Cerebellum (tissue), 4 donors: ENCODE measurements at places on chromosomes 5 and 9. TPM values are rescaled to one million over a fixed set of nuclear protein-coding genes. Genes with fewer than 3 reads are reported as not detected.

GRCh38 chr9:106886111-106887046, 23.4 kb downstream of the ZNF462 start:
- no peak for DNase-seq

DNA sequence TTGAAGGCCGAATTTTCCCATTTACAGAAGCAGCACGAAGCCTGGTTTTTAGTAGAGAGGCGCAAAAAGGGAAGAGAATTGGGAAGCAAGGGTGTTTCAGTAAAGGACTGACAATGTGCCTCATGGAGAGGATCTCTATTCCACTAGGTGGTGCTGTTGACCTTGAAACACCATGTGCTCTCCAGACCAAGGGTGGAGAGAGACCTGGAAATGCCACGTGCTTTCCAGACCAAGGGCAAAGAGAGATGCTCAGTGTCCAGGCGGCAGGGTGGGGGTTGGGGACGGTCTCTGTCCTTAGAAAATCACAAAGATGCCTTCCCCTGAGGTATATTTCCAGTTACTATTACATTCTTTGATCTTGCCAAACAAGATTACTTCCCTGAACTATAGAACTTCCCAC, 425.3 kb downstream of the CSNK1G3 start:
- no peak for DNase-seq

The TSLP gene
- not detected for total RNA-seq

The CER1 gene
- 1.2 TPM for total RNA-seq

DNA sequence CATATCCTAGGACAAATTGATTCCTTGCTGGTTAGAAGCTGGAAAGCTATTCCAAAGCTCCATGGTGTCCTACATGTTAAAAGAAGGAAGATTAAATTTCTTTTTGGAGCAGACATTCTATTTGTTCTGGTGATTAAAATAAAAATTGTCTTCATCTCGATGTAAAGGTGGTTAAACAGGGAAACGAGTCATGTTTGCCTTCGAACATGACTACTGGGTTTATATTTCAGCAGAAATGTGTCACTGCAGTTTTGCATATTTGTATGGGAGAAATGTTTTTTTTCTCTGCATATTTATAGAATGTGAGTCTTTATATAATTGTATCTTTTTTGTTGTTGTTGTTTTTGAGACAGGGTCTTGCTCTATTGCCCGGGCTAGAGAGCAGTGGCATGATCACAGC, 36.4 kb downstream of the ADAMTS12 start:
- DNase-seq: no peak

The LSM11 gene
- 61.5 TPM for total RNA-seq

GRCh38 chr5:61735531-61735930, 403.5 kb downstream of the ZSWIM6 start:
- no peak for DNase-seq

The PCDH1 gene
- 27.4 TPM for total RNA-seq

The PRR7 gene
- total RNA-seq: 5.9 TPM

The IDNK gene
- 3.3 TPM for total RNA-seq

DNA sequence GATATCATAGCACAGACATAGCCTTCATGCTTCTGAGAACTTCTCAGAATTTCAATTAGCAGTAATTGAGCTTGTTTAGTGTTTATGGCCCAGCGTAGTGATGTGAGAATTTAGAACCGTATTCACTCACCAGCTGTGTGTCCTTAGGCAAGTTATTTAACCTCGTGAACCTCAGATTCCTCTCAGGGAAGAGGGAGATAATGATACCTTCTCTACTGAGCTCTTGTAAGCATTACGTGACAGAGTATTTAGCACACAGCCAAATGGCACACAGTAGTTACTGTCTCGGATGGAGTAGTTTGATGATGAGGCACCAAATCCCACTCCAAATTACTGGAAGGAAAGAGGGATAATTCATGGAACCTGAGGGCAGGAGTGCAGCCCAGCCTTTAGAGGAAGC, 429.3 kb downstream of the CCDC171 start:
- DNase-seq: no peak

The NIPAL4 gene
- not detected for total RNA-seq

DNA sequence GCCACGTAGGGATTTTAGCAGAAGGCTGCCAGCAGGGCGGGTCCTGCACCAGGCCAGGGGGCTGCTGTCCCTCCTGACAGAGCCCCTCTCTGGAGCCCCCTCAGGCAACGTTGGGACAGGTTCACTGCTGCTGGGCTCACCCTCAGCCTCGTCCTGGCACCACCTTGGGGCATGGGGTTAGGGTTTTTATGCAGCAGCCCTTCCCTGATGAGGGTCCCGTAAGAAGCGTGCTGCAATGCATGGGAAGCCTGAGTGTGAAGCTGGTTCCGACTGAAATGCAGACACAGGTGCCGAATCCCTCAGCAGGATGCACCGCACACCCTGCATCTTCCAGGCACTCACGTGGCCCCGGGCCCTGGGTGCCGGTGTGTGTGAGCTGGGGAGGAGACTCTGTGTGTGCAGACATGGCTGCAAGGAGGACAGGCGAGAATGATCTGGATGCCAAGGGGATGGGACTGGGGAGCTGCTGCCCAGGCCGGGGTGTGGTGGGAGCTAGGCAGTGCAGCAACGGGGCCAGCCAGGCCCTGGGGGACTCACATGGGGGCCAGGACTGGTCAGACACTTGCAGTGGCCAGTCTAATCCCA, 27.1 kb downstream of the ZDHHC11B start:
- no peak for DNase-seq

DNA sequence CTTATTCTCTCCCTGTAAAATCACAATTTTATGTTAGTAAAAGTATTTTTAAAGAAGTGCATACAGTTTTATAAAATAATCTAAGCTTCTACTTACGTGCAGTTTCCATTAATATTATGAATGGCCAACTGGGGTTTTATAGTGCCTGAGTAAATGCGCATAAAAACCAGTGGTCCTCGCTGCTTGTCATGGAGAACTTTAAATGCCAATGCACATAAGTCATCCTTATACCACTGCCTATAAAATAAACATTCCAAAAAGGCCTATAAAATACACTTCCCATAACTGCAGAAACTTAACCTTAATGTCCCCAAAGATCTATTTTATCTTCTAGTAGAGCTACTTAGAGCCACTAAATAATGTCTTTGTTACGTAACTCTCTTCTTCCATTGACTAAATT, 28.5 kb downstream of the GFM2 start:
- no peak for DNase-seq

The CCDC171 gene
- 19.7 TPM for total RNA-seq

DNA sequence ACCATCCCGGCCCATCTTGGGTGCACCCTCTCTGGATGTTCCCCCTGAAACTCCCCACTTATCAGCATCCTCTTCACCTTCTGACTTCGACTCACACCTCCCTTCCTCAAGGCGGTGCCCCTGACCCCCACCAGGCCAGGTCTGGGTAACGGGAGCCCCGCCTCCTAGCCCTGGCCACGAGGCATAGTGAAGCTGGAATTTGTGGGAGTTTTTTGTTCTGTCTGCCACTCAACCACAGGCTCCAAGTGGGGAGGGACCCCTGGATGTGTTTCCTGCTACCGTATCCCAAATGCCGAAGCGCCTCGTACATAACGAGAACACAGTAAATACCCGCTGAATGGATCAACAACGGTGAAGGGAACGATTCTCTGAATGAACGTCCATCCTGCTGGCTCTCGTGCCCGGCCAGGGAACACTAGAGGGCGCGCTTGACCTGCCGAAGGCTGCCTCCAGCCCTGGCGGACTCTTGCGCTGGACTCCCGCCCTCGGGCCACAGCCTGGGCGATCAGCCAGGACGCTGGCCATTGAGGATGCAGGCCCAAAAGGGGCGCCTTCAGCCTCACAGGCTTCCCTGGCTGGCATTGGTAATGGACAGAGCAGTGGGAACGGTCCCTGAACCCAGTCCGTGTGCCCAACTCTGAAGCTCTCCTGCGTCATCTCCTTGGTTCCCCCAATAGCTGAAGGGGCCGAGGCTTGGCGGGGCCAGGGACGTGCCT, 47.3 kb upstream of the PHYKPL start:
- peak; percentile 94 for DNase-seq

DNA sequence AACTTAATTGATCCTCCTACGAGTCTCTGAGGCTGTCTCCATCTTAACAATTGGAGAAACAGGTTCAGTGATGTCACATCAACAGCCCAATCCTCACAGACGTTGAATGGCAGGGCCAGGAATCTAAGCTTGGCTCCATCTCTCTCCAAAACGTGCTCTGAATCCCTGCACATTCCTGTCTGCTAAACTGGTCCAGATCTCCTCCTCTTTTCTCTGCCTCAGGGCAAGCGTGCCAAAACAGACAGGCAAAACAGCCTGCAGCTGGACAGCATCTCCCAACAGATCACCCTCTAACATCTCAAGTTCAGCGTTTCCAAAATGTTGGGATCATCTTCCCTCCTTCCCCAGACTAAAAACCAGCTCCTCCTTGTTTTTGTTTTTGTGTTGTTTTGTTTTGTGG, 6.6 kb downstream of the FBP1 start:
- DNase-seq: no peak

- no peak for DNase-seq
Observed at GRCh38 chr5:167804512-167805220, 486.8 kb upstream of the WWC1 start.

- no peak for DNase-seq
Observed at GRCh38 chr5:93406971-93407401, 174.0 kb downstream of the NR2F1-AS1 start.

DNA sequence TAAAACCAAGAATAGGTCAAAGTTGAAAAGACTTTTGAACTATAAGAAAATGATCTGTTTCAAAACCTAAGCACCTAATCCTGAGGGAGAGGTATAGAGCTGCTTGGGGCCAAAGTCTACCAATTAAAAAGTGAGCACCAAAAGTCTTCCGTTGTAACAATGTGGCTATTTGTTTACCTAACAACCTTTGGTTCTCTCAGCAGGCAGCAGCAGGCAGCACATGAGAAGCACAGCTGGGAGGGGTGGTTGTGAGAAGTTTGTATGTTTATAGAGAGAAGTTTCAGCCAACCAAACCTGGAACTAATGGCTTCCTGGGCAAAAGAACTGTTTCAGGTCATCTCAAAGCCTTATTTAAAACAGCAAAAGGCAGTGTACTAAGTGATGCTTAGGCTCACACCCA, 59.8 kb upstream of the TBC1D9B start:
- DNase-seq: no peak

GRCh38 chr5:45411971-45412612, 284.1 kb downstream of the HCN1 start:
- no peak for DNase-seq

DNA sequence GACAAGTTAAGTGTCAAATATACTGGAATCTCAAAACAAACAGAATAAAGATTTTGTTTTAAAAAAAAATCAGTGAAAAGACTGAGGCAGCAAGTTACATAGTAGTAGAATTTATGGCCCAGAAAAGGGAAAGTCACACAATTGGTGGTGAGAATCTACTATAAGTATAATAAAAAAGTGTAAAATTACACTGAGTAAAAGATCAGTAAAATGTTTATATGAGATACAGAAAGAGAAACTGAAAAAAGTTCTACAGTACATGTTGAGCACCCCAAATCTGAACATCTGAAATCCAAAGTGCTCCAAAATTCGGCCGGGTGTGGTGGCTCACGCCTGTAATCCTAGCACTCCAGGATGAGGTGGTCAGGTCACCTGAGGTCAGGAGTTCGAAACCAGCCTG, 15.0 kb downstream of the AGTPBP1 start:
- no peak for DNase-seq

The ZNF883 gene
- total RNA-seq: 25.4 TPM

- no peak for DNase-seq
Observed at GRCh38 chr5:154038261-154038706, 426 bp downstream of the FAM114A2 start.
